ENCODE measurements at places on chromosomes 2 and 18. TPM values are rescaled to one million over a fixed set of nuclear protein-coding genes. Genes with fewer than 3 reads are reported as not detected.

MYOM1 gene
- 5.5 TPM for total RNA-seq

SERPINB10 gene
- not detected for total RNA-seq

DNAH6 gene
- 1.5 TPM for total RNA-seq

CHN1 gene
- total RNA-seq = 1.8 TPM

UGT1A8 gene
- total RNA-seq = not detected

DNA sequence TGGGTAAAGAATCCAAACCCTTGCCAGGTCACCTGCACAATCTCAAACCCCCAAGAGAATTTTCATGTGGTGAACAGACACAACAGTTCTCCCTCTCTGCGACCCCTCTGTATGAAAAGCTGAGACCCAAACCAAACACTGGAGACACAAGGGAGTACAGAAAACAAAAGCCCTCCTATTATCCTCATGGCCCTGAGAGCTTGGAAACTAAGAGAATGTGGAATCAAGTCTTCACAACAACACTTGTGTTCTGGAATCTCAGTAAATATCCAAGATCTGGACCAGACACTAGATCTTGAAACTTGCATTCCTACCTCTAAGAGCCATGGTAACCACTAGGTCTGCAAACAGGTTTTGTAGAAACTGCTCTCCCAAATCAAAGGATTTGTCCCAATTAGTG lies 50.1 kb upstream of the CCDC150 start:
- DNase-seq = no peak

DNA sequence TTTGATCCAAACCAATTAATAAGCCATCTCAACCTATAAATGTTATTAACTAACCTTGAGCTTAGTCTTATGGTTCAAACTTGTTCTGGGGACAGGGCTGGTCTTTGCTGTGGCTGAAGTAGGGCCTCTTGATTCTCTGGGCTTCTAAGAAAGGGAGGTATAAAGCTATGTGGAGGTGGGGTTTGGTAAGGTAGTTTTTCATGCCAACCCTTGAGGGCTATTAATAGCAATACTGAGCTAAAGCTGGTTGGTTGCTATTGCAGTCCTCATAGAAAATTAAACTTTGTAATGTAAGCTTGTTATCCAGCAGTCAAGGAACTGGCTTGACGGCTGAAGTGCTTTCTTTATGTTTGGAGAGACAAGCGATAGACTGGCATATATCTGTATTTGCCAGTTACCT lies 112.1 kb downstream of the RND3 start:
- DNase-seq = no peak

DNA sequence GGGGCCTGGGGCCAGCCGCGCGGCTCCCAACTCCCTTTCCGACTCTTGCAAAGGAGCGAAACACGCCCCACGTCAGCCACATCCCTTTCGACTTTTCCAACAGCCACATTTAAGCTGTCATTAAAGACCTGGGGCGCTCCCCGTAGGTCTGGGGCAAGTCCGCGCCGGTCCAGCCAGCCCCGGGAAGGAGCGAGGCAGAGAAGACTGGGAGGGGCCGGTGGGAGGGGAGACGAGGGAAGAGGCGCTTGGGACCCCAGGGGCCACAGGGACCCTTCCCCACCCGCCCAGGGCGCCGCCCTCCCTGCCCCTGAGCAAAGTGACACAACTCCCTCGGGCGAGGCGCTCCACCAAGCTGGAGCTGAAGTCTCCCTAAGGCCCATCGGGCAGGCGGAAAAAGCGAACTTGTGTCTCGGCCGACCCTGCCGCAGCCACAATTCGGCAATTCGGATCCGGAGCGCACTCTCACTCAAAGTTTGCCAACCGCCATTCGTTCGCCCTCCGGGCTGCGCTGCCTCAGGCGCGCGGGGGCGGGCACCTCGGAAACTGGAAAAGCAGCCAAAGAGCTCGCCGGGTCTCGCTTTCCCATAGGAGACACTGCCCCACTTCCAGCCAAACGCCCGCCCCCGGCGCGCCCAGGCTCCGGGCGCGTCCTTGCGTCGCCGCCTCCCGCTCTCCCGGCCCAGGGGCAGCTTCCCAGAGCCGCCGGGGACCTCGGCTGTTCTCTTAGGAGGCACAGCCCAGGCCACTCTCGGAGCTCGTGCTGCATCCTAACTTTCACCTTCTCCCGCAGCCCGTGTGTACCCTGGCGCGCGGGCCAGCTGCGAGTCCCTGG lies 1.1 kb upstream of the KCTD1 start:
- no peak for DNase-seq

Data from naive thymus-derived CD8-positive, alpha-beta T cell (primary cell).